Stimulated activated CD4-positive, alpha-beta T cell treated with anti-CD3 and anti-CD28 coated beads, Interleukin-1b, Interleukin-23, amount 100 ng/mL, for 1 hour (primary cell): ENCODE measurements at places on chromosomes 7 and 10.

DNA sequence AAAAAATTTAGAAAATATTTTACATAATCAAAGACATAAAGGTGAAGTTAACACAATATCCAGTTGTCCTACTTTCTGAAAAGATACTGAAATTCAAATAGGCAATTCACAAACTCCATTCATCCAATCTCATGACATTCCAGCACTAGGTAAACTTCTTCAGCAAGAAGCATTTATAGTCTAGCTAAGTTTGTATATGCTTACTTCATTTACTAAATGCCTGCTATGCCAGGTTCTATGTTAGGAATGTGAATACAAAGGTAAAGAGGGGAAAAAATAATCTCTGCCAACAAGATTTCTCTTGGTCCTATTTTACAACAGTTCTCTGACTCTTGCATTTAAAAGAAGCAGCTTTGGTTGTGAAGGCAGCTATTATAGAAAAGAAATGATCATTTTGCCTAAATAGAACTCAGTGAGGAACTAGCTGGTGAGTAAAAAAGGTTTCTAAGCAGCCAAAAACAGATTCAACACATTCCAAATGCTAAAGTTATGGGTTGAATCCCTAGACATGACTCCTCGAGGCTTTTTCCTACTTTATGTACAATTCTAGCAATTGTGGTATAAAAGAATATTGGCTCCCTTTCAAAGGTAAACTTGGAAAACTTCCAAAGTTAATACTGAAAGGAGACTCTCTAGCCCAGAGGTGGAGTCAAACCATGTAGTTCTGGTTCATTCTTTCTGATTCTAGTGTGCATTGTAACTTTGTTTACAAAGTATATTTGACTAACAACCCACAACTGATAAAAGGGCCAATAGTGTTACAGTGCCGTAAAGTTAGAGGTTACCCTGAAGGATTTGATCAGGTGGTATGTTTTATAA, 30.9 kb upstream of the KLHL7 start:
- DNase-seq = no peak

DNA sequence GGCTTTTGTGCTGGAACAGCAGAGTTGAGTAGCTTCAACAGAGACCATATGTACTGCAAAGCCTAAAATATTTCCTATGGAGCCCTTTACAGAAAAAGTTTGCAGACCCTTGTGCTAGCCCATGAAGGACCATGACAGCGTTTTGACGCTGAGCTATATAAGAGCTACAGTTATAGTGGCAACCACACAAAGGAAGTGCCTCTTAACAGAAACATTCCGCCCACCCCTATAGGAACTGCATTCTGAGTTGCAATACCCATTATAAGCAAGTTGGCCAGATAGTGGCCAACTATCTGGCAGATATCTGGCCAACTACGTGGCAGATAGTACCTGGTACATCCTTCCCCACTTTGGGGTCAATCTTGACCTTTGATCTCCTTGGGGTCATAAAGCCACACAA, 47.5 kb upstream of the DMBT1 start:
- DNase-seq = no peak

DNA sequence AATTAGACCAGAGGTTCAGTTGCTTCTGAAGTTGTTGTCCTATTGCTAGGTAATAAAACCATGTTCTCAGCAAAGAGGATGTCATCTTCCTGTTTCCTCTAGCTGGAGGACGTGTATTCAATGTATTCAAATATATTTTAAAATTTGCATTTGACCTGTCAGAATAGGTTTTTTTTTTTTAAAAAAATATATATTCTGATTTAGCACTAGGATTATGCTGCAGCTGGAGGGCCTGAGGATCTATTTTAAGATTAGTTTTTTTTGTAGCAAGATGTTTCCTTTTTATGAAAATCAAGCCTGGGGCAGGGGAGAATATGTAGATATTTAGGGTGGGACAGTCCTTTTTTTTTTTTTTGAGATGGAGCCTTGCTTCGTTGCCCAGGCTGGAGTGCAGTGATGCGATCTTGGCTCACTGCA, 337.0 kb downstream of the FRMD4A start:
- DNase-seq = no peak

GRCh38 chr7:155680124-155680523, 35.7 kb downstream of the RBM33 start:
- DNase-seq = no peak

GRCh38 chr7:78047800-78048199, 249.2 kb downstream of the PHTF2 start:
- no peak for DNase-seq
